ENCODE measurements at places on chromosomes 6 and 20.

DNA sequence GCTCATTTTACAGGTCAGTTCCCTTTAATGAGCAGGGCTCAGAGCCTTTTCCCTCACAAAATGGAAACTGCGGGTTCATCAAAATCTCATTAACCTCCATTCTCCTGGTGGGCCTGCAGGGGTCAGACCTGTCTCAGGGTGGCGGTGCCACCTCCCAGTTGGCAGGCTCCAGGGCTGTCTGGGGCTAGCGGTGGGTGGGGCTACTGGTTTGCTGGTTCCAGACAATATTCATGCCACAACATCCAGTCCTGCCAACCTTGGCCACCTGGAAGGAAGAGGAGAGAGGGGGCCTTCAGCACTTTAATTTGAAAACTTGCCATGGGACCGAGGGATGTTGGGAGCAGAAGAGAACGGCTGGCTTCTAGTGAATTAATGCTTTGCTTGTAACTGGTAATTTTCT, 41.9 kb upstream of the CTNNBL1 start:
- peak; percentile 22 for DNase-seq

- no peak for DNase-seq
These were observed 52.5 kb downstream of the ERMARD start for GRCh38 chr6:169803816-169804340.

DNA sequence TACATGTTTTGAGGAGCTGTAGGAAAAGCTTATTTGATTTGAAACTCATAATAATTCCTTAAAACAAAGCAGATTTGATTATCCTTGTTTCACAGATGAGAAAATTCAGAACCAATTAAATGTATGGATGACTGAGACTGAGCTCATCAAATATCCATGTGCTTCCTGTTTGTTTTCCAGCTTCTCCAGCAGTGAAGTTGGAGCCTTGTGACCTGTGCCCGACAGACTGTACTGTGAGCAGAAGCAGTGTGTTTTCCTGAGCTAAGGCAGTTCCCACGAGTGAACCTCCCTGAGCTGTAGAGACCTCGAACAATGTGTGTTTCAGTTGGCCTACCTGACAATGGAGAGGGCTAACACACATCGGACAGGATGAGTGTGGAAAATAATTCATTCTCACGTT, 599.5 kb upstream of the NRSN1 start:
- no peak for DNase-seq

DNA sequence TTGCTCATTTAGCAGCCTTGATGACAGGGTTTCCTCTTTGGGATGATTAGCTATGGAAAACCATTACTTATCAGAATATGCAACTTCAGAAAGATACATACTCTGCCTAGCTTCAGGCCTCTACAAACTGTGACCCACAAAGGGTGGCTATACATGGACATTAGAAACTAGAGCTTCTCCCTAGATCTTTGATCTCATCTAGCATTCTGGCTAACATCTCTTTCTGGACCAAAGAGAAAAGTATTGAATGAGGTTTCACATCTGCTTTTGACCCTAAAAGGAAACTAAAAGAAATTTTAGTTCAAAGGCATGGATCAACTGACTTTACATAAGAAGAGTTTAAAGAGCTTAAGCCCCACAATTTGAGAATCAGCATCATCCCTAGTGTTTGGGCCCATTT, 12.4 kb upstream of the HMGN3 start:
- DNase-seq = no peak

All from activated CD4-positive, alpha-beta memory T cell treated with anti-CD3 and anti-CD28 coated beads, Interleukin-2, amount 10 ng/mL, durations not matched to agents 7 days and 5 days (primary cell).